NCI-H1048 (cell line): ENCODE measurements at places on chromosomes 7 and 10.

DNA sequence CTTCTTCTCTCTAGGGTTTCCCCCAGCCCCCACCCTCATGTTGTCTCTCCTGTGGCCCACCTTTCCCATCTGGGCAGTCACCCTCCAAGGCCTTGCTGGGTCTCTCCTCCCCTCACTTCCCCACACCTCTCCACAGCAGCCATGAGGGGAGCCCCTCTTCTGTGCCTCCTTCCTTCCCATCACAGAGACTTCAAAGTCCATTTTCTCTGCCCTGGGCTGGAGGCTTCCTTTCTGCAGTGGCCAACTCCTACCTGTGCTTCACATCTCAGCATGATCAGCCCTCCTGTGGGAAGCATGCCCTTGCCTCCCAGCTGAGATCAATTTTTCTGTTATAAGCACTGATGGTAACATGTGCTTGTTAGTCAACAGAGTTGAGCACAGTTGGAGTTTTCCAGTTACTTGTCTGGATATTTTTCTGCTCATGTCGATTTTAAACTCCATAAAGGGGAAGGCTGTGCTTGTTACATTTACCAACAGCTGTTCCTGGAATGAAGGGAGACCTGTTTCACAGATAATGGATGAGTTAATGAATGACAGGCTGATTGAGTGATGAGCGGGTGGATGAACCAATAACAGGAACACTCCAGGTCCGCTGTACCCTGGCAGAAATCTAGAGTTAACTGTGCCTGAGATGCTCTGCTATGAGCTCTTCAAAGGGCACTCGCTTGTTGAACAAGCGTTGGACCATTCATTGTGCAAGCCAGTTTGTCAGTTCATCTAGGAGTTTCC lies 71.4 kb upstream of the PRSS58 start:
- no peak for DNase-seq

- DNase-seq = no peak
Observed at GRCh38 chr7:21383227-21384220, 44.4 kb upstream of the SP4 start.

DNA sequence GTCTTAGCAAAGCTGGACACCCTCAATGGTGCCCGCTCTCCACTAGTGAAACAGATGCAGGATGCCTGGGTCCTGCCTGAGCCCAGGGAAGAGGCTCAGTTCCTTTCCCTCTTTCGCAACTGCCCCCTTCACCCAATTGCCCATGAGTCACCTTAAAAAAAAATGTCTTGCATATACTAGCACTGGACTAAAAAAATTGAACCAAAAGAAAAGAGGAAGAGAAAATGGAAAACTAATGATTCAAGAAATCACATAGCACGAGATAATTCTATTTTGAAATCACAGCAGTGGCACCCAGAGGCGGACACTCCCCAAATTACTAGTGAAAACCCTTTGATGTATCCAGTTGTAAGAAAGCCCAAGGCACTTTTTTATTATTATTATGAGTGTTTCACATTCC lies 972.5 kb downstream of the LRMDA start:
- DNase-seq = no peak

DNA sequence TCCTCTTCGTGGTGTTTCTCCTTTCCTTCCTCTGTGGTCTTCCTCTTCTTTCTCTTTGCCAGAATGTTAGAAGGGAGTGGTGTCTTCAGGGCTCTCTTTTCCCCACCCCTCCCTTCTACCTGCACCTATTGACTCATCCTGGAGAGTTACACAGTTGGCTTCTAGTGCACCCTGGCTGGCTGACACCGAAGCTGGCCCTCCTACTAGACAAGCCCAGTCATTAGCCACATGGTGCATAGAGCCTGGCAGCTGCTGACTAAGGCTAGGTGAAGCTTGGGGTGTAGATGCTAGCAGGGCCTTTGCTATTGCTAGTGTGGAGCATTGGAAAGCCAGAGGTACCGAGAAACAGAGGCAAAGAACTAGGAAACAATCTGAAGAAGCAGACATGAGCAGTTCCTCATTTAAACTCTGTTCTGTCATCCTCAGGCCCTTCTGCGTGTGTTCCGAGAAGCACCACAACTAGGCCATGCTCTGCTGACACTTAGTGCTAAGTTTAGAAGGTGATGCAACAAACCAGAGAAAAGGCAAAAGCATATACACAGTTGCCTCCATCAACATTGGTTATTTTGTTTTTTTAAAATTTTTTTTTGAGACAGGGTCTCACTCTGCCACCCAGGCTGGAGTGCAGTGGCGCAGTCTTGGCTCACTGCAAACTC lies 213.9 kb downstream of the BAMBI start:
- DNase-seq = no peak

- no peak for DNase-seq
Observed at GRCh38 chr10:17548162-17548561, 69.0 kb downstream of the HACD1 start.

DNA sequence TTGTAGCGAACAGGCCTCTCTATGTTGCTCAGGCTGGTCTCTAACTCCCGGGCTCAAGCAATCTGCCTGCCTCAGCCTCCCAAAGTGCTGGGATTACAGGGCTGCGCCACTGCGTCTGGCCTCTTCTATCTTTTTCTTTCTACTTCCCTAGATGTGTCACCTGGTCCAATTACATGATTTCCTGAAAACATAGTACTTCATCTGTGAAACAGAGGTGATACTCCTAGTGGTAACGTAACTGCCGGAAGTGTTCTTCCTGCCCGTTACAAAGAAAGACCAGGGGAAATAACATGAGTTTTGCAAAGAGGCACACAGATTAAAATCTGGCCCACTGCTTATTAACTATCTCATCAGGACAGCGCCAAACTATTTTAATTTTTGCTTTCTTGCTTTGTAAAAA lies 18.4 kb upstream of the HGF start:
- no peak for DNase-seq

DNA sequence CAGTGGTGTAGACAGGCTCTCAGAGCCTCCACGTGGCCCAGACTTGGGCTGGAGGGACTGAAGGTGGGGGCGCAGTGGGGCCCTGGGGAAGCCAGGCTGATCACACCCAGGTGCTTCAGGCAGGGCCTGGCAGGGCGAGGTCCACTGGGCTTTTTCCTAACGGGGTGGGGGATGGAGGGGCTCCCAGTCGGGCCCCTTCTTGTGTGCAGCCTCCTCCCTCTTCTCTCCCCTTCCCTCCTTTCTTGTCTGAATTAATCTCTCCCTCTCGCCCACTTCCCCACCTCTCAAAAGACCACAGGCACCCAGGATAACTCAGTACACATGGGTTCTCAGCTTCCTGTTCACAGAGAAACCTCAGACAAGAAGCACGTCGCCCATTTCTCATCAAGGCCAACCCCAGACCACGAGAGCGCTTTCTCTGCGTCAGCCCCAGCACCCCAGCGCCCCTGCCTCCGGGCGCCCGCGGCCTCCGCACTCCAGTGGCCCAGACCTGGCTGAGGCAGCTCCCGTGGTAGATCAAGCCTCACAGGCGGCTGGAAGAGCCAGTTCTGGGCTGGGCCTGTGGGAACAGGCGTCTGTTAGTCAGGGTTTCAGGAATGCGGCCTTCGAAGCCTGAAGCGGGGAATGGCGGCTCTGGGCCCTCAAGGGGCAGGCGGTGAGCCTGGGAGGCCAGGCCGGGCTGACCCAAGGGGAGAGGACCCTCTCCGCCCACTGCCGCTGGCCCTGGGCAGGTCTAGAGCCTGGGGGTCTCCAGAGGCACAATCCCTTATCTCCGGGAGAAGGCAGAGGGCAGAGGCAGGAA lies 50.6 kb downstream of the PWWP2B start:
- DNase-seq = no peak

DNA sequence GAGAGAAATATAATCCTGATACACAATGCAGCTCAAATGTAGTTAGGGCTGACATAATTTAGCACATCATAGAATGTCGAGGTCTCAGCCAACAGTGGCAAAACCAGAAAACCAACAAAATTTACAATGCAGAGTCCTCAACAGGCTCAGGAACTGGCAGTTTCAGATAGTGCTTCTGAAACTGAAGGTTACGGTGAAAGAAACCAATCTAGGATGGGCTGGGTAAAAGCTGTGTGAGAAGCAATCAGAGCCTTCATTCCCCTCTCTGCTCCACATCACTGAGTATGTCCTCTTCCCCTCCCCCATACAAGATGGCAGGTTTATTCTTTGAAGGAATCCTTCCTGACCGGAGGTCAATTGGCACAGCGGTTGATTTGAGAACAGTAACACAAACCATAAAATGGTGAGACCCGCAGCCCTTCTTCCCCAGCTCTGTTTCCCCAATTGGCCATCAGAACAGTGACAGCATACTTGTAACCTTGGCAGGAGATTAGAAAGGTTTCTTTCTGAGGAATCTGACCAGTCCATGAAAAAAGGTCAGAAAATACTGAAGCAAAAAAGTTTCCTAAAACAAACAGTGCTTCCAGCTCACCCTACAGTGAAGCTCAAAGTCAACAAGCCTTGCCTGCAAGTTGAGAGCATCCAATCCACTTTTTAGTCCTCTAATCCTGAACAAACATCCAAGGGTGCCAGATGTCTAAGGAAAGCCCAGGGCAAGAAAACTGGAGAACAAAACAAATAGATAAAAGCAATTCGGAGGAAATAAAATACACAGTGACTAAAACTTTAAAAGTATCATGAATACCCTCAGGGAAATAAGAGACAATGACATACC lies 53.9 kb upstream of the IL6 start:
- no peak for DNase-seq

- no peak for DNase-seq
Observed at GRCh38 chr7:144386741-144387140, 16.8 kb downstream of the NOBOX start.

DNA sequence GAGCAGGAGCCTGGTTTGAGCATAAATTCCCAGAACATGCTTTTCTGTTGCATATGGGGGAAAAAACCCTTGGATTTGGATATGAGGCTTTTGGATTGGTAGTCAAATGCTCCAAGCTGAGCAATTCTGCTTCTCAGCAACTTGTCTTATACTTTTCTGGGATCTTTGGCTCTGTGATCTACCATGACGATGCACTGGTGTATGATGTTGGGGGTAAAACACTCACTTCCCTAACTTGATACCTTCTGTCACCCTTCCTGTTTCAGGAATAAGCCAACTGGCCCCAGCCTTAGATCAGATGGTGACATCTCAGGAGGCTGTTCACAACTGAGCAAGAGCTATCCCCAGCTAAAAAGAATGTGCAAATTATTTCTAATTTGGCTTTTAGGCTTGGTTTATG lies 13.1 kb upstream of the CPA4 start:
- no peak for DNase-seq

GRCh38 chr7:44046321-44047061 lies 2.0 kb downstream of the DBNL start:
- no peak for DNase-seq
